ENCODE measurements at places on chromosomes 11 and 22.

GRCh38 chr11:122235615-122236014 is 119.6 kb upstream of the BLID start:
- DNase-seq, result no peak

- no peak for DNase-seq
These were observed 75.7 kb downstream of the JRKL start for GRCh38 chr11:96465512-96465911.

DNA sequence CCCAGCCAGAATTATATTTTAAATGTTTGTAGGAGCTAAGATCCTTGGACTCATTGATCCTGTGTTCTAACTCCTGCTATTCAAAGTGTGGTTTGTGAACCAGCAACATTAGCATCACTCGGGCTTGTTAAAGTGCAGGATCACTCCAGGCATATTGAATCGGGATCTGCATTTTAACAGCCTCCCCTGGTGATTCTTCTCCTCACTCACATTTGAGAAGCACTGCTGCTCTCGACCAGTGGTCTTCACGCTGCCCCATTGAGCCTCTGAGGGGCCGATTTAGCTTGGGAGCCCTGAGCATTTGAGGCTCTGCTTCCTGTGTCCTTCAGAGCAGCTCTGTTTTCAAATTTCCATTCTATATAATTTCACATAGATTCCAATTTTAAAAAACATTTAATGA is 10.9 kb downstream of the MADD start:
- DNase-seq, result no peak

GRCh38 chr11:42890773-42891172 is 421.0 kb upstream of the API5 start:
- DNase-seq, result no peak

DNA sequence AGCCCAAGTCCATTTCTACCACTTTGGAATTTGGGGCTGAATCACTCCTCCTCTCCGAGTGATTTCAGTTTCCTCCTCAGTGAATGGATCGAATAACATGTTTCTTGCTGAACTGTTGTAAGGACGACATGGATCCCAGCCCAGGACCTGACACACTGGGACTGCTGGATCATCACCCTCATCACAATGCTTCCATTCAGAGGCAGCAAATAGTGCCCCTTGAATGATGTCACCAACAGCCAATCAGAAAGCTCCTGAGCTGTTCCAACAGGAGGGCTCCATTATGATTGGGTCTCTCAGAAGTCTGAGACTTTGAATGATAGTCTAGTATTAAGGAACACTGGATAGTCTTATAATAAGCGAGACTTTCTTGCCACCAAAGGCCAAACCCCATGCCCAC is 158.9 kb downstream of the MYO18B start:
- no peak for DNase-seq
